ENCODE measurements at places on chromosomes 1 and 21.

DNA sequence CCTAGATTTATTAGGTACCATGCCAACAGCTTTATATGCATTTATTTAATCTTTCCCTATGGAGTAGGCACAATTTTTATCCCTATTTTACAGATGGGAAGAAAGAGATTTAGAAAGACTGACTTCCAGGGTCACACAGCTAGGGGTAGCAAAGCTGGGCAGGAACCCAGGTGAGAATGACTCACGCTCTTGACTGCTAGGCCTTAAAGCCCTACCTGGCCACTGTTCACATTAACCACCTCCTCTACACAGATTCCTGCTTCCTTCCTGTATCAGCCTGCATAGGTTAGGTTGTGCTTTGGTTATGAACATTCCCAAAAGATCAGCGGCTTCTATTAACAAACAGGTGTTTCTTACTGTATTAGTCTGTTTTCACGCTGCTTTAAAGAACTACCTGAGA lies 53.2 kb downstream of the DNAJC6 start:
- peak; percentile 88 for DNase-seq

- no peak for DNase-seq
These were observed 152.8 kb downstream of the DISP1 start for GRCh38 chr1:222967466-222968240.

DNA sequence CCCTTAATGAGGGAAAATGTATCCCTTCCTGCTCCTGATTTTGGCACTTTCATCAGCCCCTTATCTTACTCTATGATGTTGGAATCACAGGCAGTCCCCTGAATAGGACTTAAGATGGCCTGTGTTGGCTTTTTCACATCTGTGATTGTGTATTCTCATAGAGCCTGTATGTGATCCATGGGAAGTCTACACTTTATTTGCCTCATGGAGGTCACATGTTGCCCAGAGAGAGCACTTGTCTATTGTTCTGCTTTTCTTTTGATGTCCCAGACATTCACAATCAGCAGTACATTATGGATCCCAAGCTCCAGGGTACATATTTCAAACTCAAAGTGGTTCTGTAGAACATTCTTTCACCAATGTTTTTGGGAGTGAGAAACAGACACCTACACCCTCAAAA lies 885.2 kb upstream of the ADGRL2 start:
- peak; percentile 54 for DNase-seq

- DNase-seq: no peak
These were observed 74.6 kb upstream of the NFIA start for GRCh38 chr1:61007534-61008364.

GRCh38 chr1:11898086-11898785 lies 28.0 kb downstream of the KIAA2013 start:
- peak; percentile 51 for DNase-seq

DNA sequence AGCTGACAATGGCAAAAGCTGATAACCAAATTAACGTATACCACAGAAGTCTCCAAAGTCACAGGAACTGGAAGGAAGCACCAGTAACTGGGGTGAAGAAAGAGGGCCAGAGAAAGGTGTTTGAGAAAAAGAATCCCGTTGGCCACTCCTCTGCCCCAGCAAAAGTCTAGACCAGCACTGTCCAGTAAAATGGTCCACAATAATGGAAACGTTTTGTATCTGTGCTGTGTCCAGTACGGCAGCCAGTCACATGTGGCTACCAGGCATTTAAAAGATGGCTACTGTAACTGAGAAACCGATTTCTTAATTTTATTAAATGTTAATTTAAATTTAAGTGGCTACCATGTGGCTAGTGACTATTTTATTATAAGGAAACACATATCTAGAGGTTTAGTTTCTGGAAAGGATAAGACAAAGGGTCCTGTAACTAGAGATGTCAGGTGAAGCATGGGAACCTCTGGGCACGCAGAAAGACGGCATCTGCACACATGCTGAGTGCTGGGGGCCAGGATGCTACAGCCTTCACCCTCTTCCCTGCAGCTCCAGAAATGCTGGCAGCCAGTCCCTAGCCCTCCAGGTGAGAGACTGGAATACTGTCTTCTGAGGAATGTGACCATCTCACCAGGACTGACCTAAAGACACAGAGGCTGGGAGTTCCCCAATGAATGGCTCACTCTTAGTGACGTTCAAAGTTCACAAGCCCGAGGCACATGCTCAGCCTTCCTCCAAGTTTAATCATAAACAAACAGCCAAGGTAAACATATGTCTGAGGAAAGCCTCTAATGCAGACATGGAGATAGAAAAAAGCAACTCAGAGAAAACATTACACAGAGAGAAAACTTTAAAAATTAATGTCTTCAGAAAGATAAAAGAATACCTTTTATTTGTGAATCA lies 50.7 kb downstream of the JAK1 start:
- DNase-seq: peak; percentile 90

DNA sequence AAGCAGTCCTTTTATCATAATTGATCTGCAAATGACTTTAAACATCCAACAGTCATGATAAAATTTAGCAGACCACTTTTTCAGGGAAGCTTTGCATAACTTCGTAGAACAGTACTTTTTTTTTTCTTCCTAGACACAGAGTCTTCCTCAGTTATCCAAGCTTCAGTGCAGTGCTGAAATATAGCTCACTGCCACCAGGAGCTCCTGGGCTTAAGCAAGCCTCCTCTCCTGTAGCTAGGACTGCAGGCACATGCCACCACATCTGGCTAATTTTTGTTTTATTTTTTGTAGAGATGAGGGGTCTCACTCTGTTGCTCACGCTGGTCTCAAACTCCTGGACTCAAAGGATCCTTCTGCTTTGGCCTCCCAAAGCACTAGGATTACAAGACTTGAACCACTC lies 3.8 kb downstream of the F13B start:
- DNase-seq: no peak

GRCh38 chr21:43286196-43286595 lies 117.4 kb downstream of the CRYAA start:
- DNase-seq: no peak

DNA sequence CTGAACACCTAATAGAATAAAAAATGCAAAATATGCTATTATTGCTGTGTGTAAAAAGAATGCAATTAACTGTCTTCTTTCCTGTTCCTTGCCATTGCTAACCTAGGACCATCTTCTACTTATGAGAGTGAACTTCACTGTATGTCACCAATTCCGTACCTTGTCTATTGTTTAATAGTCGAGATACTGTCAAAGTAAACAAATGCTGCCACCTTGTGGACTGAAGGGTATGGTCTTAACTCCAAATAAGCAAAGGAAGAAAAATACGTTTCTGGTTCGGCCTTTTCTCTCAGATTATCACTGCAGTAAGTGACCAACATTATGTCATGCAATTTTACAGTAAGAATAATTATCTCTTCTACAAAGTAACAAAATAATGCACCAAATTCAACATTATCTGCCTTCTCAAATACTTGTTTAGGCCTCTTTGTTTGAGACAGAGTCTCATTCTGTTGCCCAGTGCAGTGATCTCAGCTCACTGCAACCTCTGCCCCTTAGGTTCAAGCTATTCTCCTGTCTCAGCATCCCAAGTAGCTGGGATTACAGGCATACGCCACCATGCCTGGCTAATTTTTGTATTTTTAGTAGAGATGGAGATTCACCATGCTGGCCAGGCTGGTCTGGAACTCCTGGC lies 133.4 kb downstream of the COP1 start:
- DNase-seq: peak; percentile 87

DNA sequence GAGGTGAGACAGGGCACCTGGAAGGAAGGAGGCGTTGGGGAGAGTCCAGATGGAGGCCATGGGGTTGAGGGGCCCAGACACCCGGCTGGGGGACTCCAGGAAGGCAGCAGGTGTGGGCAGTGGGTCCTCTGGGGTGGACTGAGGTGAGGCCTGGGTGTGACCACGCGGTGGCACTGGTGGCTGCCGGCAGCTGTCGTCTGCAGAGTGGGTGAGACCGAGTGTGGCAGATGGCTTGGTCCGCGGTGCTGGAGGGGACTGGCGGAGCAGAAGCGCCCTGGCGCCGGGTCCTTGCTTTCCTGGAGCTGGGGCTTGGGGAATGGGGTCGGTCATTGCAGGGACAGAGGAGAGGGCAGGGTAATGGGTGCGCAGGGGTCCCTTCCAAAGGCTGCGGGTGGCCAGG lies 12.5 kb downstream of the AGRN start:
- no peak for DNase-seq

DNA sequence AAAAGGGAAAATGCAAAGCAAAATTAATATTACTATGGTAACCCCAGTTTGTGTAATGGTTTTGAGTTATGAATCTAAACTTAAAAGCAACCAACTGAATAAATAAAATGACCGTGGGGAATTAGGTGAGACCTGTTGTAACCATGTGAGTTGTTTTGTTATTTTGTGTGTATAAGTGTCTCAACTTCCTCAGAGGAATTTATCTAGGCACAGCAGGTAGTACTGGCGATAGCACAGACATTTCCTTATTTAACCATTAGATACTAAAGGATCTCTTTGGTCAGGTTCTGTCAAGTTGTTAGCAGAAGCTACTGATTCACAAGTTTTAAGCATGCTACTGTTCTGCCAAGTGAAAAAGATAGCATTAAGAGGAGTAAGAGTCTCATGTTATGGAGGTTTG lies 39.3 kb upstream of the LRRC7 start:
- no peak for DNase-seq

- no peak for DNase-seq
These were observed 585.8 kb upstream of the ZRANB2 start for GRCh38 chr1:71666609-71667008.

GRCh38 chr1:192852001-192852947 lies 43.4 kb downstream of the RGS2 start:
- DNase-seq: no peak

DNA sequence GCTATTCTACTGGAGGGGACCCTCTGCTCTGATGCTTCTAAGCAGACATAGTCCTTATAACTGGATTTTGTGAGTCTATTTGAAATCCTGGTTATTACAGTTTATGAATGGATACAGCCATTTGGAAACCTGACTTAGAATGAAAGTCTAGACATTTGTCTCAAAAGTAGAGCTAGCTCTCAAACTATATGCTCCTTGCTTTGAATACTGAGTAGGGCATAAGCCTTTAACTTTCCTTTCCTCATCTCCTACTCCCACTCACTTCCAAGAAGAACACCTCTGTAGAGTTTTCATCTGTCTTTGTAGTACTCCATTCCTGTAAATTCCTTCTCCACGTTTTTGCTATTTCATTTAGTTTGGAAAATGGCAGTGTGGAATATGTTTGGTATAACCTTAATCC lies 9.0 kb upstream of the ARID1A start:
- peak; percentile 45 for DNase-seq

DNA sequence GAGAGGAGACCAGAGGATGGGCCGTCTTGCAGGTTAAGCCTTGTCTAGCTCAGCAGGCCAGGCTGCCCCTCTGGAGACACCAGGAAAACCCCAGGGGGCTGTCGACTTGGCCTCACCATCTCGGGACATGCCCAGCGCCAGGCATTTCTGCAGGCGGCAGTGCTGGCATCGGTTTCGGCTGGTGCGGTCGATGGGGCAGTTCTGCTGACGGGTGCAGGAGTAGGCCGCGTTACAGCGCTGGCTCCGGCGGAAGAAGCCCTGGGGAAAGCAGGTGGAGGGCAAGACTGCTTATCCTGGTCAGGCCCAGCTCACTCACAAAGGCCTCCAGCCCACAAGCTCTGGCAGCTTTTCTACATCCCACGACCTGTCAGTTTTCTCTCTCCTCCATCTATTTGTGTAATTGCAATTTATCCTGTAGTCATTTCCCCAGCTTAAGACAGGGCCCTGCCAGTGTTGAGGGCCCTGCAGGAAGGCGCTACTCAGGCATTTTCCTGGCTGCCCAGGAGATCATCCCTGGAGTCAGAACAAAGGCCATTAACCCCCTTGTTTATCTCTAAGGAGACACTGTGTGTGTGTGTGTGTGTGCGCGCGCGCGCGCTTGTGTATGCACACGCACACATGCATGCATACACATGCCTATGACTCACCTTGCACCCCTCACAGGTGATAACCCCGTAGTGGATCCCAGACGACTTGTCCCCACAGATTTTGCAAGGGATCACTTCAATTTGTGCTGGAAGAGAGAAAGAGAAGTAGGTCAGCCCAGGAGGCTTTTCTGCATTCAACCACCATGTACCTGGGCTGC lies 11.5 kb upstream of the LINGO4 start:
- DNase-seq: no peak

- DNase-seq: peak; percentile 76
These were observed 70.1 kb upstream of the NTPCR start for GRCh38 chr1:232880354-232880753.

DNA sequence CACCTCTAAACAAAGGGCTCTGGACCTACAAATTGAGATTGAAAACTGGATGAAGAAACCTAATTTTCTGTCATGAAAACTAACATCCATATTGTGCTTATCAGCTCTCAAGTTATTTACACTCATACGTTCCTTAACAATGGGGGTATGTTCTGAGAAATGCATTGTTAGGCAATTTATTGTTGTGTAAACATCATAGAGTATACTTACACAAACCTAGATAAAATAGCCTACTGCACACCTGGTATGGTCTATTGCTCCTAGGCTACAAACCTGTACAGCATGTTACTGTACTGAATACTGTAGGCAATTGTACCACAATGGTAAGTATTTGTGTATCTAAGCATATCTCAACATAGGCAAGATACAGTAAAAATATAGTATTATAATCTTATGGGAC lies 191.4 kb downstream of the TM2D1 start:
- peak; percentile 34 for DNase-seq

DNA sequence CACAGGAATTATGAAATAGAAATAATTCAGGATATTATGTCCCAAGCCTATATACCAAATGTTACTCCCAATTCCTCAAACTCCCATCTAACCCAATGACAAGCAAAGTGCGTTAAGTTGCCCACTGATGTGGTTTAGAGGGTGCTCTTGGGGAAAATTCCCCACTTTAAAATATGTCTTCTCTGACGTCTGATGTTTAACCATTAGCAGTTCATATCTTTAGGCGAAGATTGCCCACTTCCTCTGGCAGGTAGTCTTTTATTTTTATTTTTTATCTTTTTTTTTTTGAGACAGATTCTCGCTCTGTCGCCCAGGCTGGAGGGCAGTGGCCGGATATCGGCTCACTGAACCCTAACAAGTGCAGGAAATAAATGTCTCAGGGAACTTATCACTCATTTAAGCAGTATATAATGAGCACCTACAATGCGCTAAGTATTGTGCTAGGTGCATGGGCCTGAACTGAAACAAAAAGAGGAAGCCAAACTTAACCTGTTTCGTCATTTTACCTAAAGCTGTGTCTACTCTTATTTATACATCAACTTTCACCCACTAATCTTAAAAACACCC lies 1.3 kb upstream of the LYST start:
- no peak for DNase-seq

- no peak for DNase-seq
These were observed 27.5 kb upstream of the TMEM54 start for GRCh38 chr1:32928715-32929114.

GRCh38 chr1:76989976-76990375 lies 122.7 kb downstream of the ST6GALNAC5 start:
- DNase-seq: no peak

DNA sequence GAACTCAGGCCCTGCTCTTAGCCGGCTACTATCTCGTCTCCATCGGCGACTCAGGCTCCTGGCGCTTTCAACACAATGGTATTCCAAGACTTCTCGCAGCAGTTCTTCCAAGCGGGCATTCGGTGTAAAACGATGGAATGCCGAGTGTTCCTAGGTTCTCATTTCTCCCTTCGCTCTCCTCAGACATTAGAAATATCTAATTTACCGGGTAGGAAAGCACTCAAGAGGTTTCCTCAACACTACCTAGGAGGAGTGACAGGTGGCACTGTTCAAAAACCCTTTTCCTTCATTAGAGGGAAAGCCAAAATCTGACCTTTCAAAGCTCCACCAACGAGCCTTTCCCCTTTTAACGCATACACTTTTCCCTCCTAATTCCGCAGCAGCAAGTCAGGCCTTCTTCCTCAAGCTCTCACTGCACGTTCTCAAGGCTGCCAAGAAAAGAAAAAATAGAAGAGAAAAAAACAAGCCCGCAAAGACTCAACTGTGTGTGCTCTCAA lies 601 bp downstream of the UBE2G2 start:
- DNase-seq: peak; percentile 61
